ENCODE measurements at places on chromosomes 13 and 19.

GRCh38 chr13:40971321-40971720, 47.8 kb downstream of the ELF1 start:
- DNase-seq = no peak

DNA sequence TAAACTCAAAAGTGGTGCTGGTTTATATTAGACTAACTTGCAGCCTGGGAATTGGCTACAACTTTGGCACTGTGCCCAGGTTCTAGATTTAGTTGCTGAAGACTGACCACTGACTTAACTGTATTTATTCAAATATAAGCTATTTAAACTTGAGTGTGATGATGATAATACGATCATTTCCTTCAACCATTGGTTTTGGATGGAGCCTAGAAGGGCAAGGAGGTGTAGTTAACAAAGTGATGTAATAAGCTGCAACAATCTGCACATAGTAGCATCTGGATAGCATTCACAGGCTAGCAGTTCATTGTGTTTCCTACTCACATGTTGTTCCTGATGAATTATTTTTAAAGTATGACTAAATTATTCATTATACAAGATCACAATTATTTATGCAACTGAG, 55.2 kb upstream of the DACH1 start:
- DNase-seq = no peak

DNA sequence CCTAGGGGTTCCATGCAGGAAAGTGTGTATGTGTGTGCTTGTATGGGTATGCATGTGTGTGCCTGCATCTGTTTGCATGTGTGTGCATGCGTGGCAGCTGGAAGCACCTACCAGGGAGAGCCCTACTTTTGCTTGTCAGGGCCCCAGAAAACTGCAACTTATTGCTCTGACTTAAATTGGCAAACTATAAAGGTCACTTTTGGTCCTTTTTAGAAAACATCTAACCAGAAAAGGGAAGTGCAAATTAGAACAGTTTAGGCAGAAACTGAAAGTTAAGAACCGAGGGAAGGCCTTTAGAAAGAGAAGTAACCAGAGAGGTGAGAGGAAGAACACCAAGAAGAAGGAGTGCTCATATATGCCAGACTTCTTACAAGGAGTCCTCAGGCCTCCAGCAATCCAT, 32.5 kb downstream of the DLEU7 start:
- no peak for DNase-seq

GRCh38 chr19:8811315-8812172, 20.6 kb downstream of the ZNF558 start:
- DNase-seq = no peak

- DNase-seq = no peak
Measured at GRCh38 chr13:24663089-24663395, 17.2 kb upstream of the ATP12A start.

- no peak for DNase-seq
Measured at GRCh38 chr13:111640006-111640405, 319.6 kb downstream of the TEX29 start.

DNA sequence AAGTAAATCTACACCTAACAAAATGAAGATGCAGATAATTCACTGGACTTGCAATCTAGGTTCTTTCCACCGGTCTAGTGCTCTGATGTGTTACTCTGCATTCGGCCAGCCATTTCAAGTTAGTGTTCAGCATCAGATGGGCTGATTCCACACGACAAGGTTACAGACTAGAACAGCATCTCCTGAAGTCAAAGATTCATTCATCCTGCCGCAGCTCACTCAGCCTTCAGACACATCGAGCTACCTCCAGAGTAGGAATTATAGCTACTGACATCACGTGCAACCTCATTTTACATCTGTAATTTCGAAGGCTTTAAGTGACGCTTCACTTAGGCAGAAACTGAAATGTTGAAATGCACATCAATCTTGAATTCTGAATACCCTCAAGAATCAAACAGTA, 76.5 kb downstream of the LHFPL6 start:
- no peak for DNase-seq

- no peak for DNase-seq
Measured at GRCh38 chr13:99505814-99506269, 4.6 kb downstream of the TM9SF2 start.

DNA sequence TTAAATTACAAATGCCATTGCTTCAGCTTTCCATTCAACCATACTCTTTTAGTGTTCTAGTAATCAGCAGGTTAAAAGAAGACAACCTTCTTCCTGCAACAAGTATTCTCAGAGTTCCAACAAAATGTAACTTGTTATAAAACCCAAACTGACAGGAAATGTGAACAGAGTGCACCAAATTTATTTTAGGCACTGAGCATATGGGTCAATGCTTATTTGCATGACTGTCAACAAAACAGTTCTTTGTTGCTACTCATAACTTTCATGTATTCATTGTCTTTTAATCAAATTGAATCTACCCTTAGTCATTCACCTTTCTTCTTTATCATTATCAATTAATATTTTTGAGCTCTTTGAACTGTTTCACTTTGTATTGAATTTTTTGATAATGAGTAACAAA, 554.1 kb downstream of the DACH1 start:
- no peak for DNase-seq

DNA sequence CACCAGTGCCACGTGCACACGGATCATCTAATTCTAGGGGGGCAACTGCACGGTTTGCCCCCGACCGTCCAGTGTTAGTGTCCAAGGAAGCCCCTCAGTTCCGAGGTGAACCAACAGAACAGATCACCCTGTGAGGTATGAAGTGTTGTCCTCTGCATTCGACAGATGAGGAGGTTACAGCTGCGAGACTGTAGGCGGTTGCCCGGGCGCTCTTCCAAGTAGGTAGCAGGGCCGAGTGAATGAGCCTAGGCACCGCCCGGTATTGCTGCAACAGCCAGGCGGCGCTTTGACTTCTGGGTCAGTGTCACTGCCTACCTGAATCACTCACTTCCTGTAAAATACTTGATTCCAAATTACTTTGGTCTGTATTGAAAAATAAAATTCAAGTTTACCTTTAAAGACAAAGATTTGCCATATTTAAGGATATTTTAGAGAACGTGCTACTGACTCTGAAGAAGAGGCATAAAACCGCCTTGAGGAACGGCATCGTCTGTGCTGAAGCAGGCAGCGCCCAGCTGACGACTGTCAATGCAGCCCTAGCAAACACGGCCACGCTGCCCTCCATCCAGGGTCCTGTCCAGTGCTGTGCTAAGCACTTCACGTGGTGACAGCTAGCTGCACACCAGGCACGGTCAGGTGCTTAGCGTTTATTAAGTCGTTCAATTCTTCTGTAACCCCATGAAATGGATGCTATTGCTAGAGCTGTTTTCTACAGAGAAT, 19.3 kb upstream of the RASA3 start:
- DNase-seq = peak; percentile 52

GRCh38 chr19:2474232-2475017, 1.5 kb upstream of the GADD45B start:
- DNase-seq = peak; percentile 94

DNA sequence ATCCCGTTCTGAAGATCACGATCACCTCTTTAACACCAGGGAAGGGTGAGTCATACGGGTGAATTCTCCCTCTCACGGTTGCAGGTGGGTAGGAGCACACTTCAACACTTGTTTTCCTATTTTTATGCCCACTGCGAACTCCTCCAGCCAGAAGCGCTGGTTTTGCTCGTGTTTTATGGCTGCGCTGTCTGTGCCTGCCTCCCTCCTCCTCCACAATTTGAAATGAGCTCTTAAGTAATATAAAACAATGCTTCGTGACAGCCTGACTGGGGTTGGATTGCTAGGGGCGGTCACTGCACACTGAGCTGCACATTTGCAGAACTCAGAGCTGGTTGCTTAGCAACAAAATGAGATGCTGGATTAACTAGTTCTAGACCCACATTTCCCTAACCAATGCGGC, 12.9 kb downstream of the CCDC70 start:
- no peak for DNase-seq

GRCh38 chr19:2446381-2446780, 10.4 kb downstream of the LMNB2 start:
- no peak for DNase-seq

DNA sequence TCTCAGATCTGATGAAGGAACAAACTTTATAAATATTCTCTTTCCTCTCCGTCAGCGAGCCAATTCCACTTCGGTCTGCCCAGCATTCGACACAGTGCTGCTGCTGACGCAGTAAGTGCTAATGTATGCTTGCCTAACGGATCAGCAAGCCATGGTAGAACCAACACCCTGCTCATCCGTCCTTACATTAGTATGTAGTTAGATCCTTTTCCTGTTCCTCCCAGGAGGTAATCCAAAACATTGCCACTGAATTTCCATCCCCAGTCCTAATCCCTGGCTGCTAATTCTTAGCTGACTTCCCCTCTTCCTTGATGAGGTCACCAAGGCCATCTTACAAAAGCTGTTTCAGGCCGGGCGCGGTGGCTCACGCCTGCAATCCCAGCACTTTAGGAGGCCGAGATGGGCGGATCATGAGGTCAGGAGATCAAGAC, 88.0 kb downstream of the STARD13 start:
- no peak for DNase-seq

DNA sequence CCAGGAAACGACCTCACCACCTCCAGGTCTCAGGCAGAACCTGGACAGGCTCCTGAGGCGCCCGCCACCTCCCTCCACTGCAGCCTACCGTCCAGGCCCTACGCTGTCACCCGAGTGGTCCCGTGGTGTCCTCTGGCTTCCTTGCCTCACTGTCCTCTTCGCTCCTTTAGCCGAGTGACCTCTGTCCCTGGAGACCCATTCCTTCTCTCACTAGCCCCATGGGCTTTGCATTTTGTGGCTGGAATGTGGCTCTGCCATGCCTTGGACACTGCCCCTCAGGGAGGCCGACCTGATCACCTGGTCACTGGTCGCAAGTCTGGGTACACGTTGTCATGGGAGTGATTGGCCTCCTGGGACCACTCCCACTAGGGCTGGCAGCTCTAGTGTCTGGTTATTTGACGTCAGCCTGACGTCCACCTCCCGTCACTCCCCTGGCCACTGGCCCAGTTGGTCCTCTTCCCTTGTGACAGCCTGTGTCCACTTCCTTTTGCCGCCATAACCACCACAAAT, 17.9 kb downstream of the SLC25A42 start:
- no peak for DNase-seq

- DNase-seq = no peak
Measured at GRCh38 chr13:66624302-66624701, 605.8 kb downstream of the PCDH9 start.

DNA sequence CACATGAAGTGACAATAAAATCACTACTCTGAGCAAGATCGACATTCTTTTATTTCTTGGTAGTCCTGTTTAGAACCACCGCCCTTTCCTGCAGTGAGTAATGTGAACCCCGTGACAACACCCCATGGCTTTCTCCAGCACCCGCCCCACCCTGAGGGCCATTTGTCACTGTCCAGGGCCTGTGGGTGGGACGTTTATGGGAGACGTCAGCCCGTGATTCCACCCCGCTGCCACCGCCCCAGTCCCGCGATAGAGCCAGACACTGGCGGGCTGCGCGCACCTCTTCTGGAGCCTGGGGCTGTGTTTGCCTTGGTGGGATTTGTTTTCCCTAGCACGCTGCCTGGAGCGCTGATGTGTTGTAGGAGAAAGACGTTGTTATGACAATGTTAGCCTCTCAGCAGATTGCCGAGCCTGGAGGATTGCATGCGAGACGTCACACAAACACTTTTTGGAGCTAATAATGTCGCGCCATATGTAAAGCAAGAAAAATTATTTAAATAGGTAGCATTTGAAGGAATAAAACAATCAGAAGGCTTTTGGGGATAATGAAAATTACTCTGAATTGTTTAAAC, 263.7 kb downstream of the TEX29 start:
- no peak for DNase-seq

- peak; percentile 15 for DNase-seq
Measured at GRCh38 chr19:46493236-46494145, 2.2 kb downstream of the PNMA8B start.

GRCh38 chr13:56670563-56670962, 470.2 kb upstream of the PRR20A start:
- no peak for DNase-seq

All from stimulated activated CD4-positive, alpha-beta T cell treated with anti-CD3 and anti-CD28 coated beads, Interleukin-2, amount 100 ng/mL, for 4 hours (primary cell).